ENCODE measurements at places on chromosomes 3 and 15. TPM values are rescaled to one million over a fixed set of nuclear protein-coding genes. Genes with fewer than 3 reads are reported as not detected.
A peak's percentile ranks its signal among the peaks of the same experiment; 100 is the strongest.

DNA sequence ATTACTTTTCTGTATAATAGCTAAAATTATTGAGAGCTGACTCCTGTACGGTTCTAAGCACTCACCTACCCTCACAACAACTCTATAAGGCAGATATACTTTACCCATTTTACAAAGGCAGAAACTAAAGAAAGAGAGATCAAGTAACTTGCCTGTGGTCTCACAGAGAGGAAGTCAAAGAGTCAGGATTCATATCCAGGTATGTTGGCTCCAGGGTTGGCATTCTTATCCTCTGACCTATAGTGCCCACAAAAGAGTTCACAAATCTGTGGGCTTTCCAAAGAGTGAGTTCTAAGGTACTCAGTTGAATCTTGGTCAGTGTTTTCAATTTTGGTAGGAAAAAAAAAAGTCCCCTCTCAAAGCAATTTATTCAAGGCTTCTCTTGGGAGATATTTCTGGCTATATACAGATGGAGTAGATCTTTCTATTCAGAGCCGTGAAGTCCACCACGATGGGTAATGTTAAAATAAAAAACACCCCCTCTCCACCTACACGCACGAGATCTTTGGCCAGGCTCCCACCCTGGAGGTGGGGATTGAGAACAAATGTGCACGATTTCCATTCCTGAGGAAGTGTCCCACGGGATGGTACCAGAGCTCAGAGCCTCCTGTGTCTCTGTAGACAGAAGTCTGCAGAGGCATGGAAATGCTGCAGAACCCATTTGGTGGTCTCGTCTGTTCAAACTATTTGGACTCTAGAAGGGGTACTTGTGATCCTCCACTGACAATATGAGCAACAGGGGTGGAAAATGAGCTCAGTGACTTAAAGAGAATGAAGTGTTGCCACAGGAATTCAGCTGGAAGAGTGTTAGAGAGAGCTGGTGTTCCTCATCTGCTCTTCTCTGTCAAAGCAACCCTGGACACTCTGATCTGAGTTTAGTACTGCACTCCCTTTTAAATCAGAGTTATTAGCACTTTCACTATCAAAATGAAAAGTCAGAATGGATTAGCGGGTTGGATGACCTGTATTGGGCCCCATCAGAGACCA is 212.1 kb upstream of the EIF1B start:
- H3K27me3 ChIP-seq: no peaks in the 10 kb centered on the region
- peaks cover 4% of the 10 kb centered on the region for H3K4me1 ChIP-seq
- H3K4me3 ChIP-seq: no peak overlapping the region
- no peak for DNase-seq
- H3K27ac ChIP-seq: peak overlapping the region; percentile 17

DNA sequence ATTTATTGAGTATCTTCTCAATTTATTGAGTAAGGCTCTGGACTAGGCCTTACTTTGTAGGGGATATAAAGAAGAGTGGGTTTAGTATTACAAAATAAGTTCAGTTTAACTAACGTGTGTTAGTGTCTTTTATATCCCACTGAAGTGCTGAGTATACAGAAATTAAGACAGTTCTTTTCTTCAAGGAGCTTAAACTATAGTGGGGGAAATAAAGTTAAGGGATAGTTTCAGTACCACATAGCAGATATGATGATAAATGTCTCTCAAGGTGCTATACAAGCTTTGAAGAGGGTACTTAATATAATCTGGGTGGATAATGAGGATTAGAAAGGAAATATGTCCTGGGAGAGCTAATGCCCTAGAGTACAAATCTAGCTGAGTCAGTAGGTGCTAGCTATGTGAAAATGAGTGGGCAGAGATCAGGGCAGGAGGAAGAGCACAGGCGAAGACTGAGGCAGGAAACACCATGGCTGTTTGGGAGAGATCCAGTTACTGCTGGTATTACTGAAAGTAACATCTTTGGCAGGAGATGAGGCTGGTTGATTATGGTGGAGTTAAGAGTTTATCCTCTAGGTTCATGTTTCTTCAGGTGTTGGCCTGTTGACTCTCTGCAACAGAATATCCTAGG is 46.0 kb downstream of the TEX9 start:
- no peaks in the 10 kb centered on the region for H3K27me3 ChIP-seq
- H3K4me3 ChIP-seq: no peak overlapping the region
- DNase-seq: no peak
- no peaks in the 10 kb centered on the region for H3K36me3 ChIP-seq
- H3K4me1 ChIP-seq: no peaks in the 10 kb centered on the region
- no peak overlapping the region for H3K27ac ChIP-seq

- peak within 1 kb of the TSS; percentile 47 for H3K4me3 ChIP-seq
- peak; percentile 83 for DNase-seq
- H3K27ac ChIP-seq: peak within 1 kb of the TSS; percentile 90
- no peaks in the 10 kb centered on the region for H3K27me3 ChIP-seq
- no peaks in the 10 kb centered on the region for H3K36me3 ChIP-seq
Observed at GRCh38 chr3:49903451-49904424, at the start of gene MST1R. Gene MST1R, minus strand, starts transcription at chr3:49903873. Its CDS starts 264 bp downstream, at chr3:49903609.

GHSR gene
- not detected for total RNA-seq

DNA sequence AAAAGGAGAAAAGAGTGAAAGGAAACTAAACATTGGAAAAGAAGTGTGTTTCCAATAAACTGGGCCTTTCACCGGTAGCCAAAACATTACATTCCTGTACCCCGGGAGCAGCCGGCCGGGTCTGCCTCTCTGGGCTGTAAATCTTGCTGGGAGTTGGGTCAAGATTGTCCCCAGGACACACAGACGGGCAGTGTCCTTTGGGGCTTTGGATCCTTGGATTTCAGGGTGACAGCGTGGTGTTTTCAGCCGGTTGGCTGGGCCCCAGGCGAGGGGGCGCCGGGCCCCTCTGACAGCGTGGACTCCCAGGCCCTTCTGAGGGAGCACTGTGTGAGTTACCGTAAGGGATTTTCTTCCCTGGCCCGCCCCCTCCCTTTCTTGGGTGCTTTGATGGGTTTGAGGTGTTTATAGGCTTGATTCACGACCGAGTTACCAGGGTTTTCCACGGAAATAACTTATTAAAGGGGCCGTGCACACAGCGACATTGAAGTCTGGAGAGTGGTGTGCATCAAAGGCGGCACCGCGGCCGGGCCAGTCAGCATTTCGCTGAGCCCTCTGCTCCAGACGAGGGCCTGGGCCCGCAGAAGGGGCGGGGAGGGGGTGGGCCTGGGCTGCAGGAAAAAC is 27.4 kb downstream of the SMAD6 start:
- H3K36me3 ChIP-seq: no peaks in the 10 kb centered on the region
- no peaks in the 10 kb centered on the region for H3K27me3 ChIP-seq
- no peak for DNase-seq
- H3K4me3 ChIP-seq: peak overlapping the region; percentile 20
- H3K4me1 ChIP-seq: no peaks in the 10 kb centered on the region

NR1I2 gene
- total RNA-seq: 0.98 TPM

GRCh38 chr3:181839039-181839915 is 127.6 kb downstream of the SOX2 start:
- DNase-seq: no peak
- no peaks in the 10 kb centered on the region for H3K36me3 ChIP-seq
- no peak overlapping the region for H3K4me3 ChIP-seq
- H3K27ac ChIP-seq: no peak overlapping the region
- no peaks in the 10 kb centered on the region for H3K4me1 ChIP-seq

DNA sequence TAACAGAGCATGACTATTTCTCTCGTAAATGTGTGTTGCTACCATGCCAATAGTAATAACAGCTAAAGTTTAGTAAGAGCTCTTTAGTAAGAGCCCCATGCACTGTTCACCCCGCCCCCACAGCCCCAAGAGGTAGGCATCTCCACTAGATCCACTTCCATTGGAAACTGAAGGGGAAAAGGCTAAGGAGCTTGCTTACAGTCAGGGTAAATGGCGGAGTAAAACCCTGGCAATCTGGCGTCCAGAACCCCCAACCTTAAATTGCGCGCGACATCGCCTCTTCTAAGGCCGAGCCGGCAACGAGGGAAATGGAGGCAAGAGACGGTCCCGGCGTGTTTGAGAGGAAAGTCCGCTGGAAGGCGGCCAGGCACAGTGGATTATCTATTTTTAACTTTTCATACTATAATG is 654 bp upstream of the C3orf38 start:
- peaks cover 5% of the 10 kb centered on the region for H3K4me1 ChIP-seq
- H3K27ac ChIP-seq: no peak overlapping the region
- DNase-seq: no peak
- peak overlapping the region; percentile 74 for H3K4me3 ChIP-seq
- no peaks in the 10 kb centered on the region for H3K36me3 ChIP-seq
- H3K27me3 ChIP-seq: no peaks in the 10 kb centered on the region

DNASE1L3 gene
- total RNA-seq: 5.6 TPM

DNA sequence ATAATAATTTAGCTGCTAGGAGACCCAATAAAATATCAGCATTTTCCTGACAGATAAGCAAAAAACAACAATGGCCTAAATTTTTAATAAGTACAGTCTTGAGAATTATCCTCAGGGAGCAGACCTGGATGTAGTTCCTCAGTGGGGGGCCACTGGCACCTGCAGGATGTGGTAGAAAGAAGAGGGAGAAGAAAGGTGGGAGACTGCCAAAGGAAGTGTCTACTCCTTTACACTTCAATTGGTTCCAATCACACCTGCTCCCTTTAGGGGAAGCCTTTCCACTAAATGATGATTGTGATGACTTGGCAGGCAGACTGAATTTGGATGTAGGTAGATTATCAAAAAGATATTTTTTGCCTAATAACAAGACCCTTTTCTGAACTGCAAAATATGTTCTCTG is 353.0 kb upstream of the SATB1 start:
- no peaks in the 10 kb centered on the region for H3K4me1 ChIP-seq
- no peak for DNase-seq
- H3K27me3 ChIP-seq: no peaks in the 10 kb centered on the region
- H3K4me3 ChIP-seq: no peak overlapping the region

GRCh38 chr15:57662802-57663201 is 43.7 kb upstream of the POLR2M start:
- no peaks in the 10 kb centered on the region for H3K27me3 ChIP-seq
- no peak overlapping the region for H3K4me3 ChIP-seq
- no peak overlapping the region for H3K27ac ChIP-seq
- no peaks in the 10 kb centered on the region for H3K36me3 ChIP-seq

GRCh38 chr15:56916825-56917477 is 1.5 kb upstream of the TCF12 start:
- H3K27ac ChIP-seq: peak overlapping the region; percentile 96
- peak overlapping the region; percentile 83 for H3K4me3 ChIP-seq
- H3K4me1 ChIP-seq: no peaks in the 10 kb centered on the region
- DNase-seq: no peak
- no peaks in the 10 kb centered on the region for H3K27me3 ChIP-seq

DNA sequence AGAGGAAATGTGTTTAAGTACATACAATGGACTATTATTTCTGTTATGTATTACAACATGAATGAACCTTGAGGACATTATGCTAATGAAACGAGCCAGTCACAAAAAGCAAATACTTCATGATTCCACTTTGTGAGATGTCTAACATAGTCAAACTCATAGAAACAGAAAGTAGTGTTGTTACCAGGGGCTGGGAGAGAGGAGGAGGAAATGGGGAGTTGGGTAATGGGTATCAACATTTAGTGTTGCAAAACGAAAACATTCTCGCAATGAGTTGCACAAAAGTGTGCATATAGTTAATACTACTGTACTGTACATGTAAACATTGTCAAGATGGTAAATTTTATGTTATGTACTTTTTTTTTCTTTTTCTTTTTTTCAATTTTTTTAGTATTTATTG is 194.3 kb downstream of the IL5RA start:
- DNase-seq: no peak
- no peaks in the 10 kb centered on the region for H3K4me1 ChIP-seq
- no peak overlapping the region for H3K27ac ChIP-seq
- H3K4me3 ChIP-seq: no peak overlapping the region
- no peaks in the 10 kb centered on the region for H3K36me3 ChIP-seq
- H3K27me3 ChIP-seq: no peaks in the 10 kb centered on the region

DNA sequence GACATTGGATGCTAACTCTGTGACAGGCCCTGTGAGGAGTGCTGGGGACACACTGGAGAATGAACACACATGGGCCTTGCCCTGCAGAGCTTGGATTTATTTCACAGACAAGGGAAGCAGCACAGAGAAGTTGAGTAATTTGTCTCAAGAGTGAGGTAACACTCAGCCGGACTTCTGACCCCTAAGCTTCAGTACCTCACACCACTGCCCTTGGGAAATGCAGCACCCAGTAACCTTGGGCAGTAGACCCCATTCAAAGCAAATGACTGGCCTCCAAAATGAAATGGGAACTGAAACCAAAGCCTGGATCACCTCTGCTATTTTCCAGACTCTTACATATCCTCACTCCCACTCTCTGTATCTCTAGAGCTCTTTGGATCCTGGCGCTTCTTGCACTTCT is 37.3 kb downstream of the RFT1 start:
- no peaks in the 10 kb centered on the region for H3K4me1 ChIP-seq
- no peaks in the 10 kb centered on the region for H3K36me3 ChIP-seq
- no peaks in the 10 kb centered on the region for H3K27me3 ChIP-seq
- no peak overlapping the region for H3K27ac ChIP-seq
- no peak for DNase-seq

- no peaks in the 10 kb centered on the region for H3K36me3 ChIP-seq
- DNase-seq: no peak
- no peak overlapping the region for H3K4me3 ChIP-seq
Observed at GRCh38 chr3:24315971-24316370, 178.7 kb downstream of the THRB start.

DNA sequence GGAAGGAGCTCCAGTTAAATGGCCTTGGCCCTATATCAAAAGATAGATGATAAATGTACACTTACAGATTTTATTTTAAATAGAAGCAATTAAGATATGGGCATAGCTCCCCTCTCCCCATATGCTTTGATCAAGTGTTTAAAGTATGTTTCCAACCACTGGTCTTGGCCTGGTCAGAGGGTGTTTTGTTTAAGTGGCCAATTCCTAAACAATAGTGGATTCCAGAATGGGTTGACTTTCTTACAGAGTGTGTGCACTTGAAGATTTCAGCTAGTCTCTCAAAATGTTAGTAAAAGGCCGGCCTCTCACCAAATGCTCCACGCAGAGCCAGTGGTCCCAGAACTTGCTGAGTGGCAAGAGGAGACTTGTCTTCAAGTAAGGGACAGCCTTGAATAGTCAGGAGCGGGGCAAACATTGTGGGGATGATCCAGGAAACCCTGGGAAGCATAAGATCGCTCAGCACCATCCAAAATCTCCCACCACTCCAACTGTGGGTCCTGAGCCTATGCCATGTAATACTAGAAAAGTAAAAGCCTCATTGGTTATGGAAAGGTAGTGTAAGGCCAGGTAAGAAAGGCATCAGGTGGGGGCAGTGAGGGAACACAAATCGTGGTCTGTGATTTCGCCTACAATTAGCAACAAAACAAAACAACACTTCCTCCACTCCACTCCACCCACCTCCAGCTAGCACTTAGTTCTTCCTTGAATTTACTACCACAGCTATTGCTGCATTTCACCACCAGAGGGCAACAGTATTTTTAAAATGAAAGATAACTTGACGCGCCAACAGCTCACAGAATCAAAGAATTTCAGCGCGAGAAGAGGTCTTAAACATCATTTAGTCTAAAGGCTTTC is 4.8 kb downstream of the RARRES1 start:
- no peak overlapping the region for H3K4me3 ChIP-seq
- H3K27ac ChIP-seq: peak overlapping the region; percentile 38
- no peak for DNase-seq
- H3K27me3 ChIP-seq: no peaks in the 10 kb centered on the region
- no peaks in the 10 kb centered on the region for H3K36me3 ChIP-seq
